GM10248 (cell line): ENCODE measurements at places on chromosomes 7 and 10.

GRCh38 chr7:144834641-144835144, 1.2 kb downstream of the TPK1 start:
- DNase-seq = peak; percentile 60

DNA sequence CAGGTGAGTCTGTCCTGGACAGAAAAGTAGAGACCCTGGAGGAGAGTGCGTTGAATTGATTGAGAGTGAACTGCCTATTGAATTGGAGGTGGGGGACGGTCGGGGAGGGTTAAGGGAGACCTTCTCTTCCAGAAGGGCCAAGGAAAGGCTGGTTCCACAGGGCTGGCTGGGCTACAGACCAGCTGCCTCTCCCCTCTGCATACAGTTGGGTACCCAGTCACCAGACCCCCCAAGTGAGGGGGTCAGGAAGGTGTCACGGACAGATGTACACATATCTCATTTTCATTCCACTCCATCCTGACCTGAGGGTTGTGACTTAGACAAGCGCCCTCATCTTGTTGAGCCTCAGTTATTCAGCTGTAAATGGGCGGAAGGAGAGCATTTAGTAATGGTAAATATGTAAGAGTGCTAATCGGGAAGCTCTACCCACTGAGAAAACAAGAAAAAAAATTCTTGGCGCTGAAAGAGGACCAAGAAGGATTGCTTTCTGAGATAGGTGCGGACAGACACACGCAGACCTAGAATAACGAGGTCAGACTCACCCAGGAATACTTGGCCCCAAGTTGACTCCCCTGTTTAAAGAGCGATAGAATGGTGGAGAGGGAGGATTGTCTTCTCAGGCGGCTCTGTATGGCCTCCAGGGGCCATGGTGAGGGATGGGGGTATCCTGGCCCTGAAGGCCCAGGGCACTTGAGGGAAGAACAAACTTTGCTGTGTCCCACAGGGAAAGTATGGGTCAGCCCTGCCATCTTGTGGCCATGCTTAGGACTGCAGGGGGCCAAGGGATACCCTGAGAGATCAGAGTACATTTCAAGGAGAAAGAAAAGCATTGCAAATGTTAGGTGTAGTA, 7.2 kb upstream of the MBL2 start:
- DNase-seq = peak; percentile 71

DNA sequence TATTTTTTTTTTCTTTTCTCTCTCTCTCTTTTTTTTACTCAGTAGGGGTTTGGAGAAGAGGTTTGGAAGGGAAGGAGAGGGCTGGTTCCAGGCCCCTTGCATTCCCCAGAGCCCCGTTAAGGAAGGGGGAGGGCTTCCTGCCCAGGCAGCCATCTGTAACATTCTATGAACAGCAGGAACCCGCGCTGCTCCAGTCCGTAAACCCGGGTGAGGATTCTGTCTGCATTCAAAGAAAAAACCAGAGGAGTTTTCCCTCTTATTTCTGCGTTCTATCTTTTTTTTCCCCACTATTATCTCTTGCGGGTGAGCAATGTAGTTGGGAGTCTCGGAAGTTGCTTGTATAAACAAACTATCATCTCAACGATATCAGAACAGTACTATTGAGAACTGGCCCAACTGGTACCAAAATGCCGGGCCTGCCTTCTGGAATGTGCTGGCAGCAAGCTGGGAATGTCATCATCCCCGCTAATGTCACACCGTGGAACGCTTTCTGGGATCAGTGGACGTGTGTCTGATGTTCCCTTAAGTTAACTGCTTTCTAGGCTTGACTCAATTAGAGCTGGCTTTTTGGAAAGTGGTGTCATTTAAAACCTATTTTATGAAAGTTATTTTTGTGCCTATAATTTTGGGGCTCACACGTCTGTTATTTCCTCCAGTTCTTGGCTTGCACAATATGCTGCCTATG, 153.1 kb upstream of the MEOX2 start:
- no peak for DNase-seq

DNA sequence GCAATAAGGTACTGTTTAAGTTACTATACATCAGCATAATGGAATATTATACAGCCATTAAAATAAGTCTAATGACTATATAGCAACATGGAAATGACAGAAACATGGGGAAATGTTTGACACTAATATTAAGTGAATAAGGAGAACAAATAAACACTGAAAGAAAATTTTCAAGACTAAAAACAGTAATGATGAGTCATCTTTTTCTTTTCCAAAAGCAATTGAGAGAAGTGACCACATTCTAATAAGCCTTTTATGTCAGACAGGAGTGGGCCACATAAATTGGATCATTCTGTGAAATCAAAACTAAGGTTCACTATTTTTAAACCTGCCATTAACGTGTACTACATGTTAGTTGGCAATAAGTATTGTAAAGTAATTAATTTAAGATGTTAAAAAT, 187.5 kb downstream of the AHR start:
- DNase-seq = no peak

- DNase-seq = no peak
Observed at GRCh38 chr7:97337849-97338248, 220.4 kb downstream of the SDHAF3 start.

GRCh38 chr10:33153251-33153967, 181.1 kb downstream of the NRP1 start:
- DNase-seq = no peak

DNA sequence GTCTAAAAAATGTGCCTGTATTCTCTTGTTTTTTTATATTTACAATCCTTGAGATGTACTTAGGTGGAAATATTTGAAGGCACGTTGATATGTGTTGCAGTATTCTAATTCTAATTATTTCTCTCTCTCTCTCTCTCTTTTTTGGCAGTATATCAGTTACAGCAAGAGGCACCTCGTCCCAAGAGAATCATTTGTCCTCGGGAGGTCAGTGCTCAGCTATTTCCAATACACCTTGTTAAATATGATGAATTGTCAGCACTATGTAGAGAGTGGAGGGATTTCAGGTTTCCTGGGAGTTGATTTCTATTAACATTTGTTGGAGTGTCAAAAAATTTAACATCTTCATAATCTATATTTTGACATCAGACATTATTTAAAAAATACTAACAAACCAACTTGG, 173.2 kb downstream of the CHN2 start:
- DNase-seq = no peak

GRCh38 chr7:27128034-27128433, 2.5 kb downstream of the HOXA4 start:
- DNase-seq = no peak

GRCh38 chr7:86920154-86920553, 139.3 kb downstream of the ELAPOR2 start:
- no peak for DNase-seq
